Kidney (tissue), 22 donors: ENCODE measurements at places on chromosomes 1 and 21.

DNA sequence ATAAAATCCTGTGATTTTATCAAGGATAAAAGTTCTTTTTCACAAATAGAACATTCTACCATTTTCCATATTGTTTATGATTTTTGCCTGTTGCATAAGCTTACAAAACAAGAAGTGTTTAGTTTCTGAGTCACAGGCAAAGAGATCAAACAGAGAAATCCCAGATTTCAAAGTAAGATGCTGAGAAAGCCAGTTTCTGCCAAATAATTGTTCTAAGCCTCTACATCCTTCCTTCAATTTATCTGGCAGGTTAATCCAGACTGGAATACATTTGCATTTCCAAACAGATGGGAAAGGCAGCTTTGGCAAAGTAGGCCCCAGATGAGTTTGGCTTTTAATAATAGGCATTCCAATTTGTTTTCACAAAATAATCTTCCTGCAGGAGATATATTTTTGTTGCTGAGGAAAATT is 2.5 kb downstream of the SLC1A7 start:
- no peak for DNase-seq

- no peak for DNase-seq
Measured at GRCh38 chr1:211518330-211519289, 26.6 kb upstream of the RD3 start.

DNA sequence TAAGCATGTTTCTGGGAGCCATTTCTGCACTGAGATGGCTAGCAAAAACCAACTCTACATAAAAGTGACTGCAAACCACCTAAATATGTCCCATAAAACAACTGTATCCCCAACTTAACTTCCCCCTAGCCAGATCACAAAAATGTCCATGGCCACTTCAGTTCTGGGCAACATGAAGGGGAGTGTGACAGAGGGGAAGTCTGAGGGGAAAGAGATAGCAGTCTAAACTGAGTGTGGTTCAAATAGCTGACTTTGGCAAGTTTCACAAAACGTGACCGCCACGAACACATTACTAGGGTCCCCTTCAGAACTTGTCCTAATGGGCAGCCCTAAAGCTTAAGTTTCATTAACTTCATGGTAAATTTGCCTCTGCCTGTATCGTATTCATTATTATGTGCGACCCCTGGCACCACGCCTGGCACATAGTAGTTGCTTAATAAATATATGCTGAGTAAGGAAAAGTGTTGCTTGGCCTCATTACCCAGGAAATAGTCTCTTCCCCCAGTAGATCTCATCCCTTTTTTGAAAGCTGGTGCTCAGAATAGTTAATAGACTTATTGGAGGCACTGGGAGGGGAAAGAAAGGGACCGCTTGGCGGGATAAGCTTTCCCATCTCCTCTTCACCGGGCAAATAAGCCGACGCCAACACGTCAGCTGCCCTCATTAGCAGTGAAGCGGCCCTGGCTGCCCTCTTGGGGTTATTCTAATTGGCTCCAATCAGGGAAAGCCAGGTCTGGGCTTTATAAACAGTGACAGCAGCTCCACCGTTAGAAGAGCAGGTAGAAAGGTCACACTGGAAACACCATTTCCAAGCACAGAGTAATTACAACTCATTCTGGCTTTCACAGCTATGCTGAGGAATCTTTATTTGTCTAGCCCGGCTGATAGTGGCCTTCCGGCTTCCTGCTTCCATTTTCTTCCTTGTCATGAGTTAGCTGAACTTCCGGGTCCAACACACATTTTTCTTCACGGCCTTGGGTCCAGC is 122.1 kb downstream of the LRIG2 start:
- no peak for DNase-seq

DNA sequence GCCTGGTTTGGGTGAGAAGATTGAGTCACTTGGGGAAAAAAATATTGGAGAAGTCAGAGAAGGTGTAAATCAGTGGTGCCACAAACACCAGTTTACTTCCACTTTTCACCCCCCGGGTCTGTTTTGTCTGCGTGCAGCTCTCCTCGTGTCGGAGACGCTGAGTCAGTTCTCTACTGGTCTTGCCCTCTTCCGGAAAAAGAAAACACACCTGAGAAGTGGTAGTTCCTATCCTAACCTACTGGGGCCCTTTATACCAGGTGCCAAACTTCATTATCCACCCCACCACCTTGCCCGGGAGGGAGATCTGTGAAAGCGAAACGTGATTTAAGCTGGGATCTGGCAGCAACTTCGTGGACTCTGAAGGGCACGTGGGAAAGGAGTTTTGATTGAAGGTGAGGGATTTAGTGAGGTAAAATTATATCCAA is 855 bp upstream of the IVNS1ABP start:
- no peak for DNase-seq

- no peak for DNase-seq
Measured at GRCh38 chr1:184190616-184191015, 139.1 kb downstream of the TSEN15 start.
